ENCODE measurements at places on chromosomes 3 and 15.

- no peak for DNase-seq
Measured at GRCh38 chr3:31653464-31653863, 120.7 kb downstream of the STT3B start.

DNA sequence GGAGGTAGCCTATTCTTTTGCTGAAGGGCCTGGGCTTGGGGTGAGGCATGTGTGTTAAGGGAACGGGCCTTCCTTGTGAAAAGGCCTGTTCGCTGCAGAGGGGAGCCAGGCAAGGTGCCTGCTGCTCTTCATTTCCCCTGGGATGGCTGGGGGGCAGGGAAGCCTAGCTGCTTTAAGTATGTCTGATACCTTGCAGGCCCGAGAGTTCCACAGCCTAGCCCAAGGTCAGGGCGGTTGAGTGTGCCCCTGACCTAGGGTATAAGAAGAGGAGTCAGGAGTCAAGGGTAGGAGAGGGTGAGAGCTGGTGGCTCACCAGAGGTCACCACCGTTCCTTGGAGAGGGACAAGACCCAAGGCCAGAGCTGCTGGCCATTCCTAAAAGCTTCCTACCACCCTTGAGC lies 46.6 kb downstream of the UMPS start:
- DNase-seq: no peak

GRCh38 chr15:57680021-57680420 lies 26.5 kb upstream of the POLR2M start:
- no peak for DNase-seq

DNA sequence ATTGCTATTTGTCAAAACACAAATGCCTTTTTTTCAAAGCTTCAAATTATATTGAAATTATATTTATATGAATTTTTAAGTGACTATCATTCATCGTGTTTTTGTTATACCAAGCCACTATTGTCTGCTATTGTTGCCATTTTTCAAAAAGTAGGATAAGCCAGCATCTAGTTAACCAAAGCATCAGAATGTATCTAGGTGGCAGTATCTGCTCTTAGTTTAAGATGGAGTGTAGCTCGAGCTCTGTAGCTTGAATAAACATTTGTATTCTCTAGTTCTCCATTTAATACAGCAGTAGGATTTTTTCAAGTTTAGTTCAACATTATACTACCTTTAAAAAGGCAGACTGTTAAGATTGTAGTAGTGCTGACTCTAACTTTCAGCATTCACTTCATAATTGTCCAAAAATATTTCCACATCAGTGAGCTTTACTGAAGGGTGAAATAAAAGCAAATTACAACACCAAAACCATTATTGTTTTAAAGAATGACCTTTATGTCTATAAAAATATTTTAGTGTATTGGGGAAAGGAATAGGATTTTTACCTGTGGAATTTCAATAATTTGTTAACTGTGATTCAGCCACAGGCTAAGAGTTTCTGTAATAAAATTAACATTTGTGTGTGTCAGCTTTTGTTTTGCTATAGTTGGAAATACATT lies 19.6 kb upstream of the C15orf61 start:
- DNase-seq: no peak

GRCh38 chr15:83436513-83437158 lies 10.5 kb upstream of the SH3GL3 start:
- DNase-seq: no peak

DNA sequence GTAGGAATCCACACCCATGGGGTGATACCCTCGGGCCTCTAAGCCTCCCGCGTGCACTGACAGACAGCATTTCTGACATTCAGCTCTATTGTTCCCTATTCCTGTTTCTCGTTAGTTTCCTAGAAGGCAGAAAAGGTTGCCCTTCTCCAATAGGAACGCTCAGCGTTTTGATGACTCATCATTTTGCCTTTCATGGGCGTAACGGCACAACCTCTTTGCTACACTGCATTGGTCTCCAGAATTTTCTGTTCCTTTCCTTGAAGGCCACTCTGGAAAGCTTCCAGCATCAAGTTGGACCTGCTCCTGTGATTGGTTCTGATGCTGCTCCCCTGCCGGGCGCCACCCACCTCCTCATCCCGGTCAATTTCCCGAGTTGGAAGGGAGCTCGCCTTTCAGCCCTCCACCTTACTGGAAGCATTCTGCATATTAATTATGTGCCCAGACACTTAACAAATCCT lies 13.0 kb upstream of the TNK2 start:
- no peak for DNase-seq

DNA sequence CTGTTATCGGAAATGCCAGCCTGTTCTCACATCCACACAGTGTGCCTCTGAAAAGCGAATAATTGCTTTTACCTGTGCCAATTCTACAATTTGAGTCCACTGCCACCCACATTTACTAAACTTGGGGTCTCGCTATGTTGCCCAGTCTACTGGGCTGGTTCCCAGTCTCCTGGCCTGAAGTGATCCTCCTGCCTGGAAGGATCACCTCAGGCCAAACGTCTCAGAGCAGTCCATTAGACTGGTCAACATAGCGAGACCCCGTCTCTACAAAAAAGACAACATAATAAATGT lies 827 bp upstream of the INO80 start:
- DNase-seq: no peak

DNA sequence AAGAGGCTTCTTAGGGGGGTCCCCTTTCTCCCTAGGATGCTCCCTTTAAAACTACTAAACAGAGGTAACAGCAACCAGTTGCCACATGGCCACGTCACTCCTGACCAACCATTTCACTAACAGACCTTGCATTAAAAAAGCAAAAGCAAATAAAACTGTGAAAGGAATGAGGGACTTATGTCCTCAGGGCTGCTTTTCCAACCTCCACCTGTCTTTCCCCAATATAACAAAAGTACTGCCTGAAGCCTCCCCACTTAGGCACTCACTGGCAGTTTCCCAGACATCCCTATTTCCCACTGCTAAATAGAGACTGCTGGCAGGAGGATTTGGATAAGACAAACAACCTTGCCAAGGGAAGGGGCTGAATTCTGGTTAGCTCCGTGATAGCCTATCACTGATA lies 130.3 kb downstream of the ATP8B4 start:
- DNase-seq: no peak

DNA sequence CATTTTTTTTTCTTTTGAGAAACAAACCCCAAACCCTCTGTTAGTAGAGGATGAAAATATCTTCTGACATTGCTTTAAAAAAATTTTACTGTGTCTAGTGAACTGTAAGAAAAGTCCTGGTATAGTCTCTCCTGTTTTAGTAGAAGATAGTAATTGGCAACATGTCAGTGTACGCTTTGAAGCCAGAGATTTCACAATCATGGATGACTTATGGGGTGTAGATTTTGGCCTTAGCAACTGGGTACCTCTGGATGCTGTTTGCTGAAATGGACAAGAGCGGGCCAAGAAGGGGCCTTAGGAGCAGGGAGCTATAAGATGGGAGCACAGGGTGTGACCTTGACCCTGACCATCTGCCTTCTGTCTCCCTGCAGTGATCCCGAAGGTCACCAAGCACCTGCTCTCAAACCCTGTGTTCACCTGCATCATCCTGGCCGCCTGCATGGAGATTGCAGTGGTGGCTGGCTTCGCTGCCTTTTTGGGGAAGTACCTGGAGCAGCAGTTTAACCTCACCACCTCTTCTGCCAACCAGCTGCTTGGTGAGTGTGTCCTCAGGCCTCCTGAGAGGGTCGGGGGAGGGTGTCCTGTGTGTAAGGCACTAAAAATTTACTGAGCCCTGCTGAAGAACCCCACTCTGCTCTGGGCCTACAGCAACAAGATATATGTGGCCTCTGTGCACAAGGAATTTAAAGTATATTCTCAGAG lies 266.7 kb downstream of the SLCO3A1 start:
- DNase-seq: no peak

- no peak for DNase-seq
Measured at GRCh38 chr3:42023380-42023779, 61.5 kb upstream of the ULK4 start.

- no peak for DNase-seq
Measured at GRCh38 chr15:48825075-48825474, 14.2 kb upstream of the CEP152 start.

- DNase-seq: no peak
Measured at GRCh38 chr15:70071799-70072198, 25.9 kb downstream of the TLE3 start.

GRCh38 chr3:142846779-142847577 lies 41.9 kb downstream of the PCOLCE2 start:
- DNase-seq: no peak

GRCh38 chr3:81726735-81727134 lies 34.7 kb downstream of the GBE1 start:
- DNase-seq: no peak

GRCh38 chr3:128971421-128972100 lies 22.3 kb downstream of the CFAP92 start:
- no peak for DNase-seq

- no peak for DNase-seq
Measured at GRCh38 chr3:111972891-111973290, 5.9 kb upstream of the ABHD10 start.

DNA sequence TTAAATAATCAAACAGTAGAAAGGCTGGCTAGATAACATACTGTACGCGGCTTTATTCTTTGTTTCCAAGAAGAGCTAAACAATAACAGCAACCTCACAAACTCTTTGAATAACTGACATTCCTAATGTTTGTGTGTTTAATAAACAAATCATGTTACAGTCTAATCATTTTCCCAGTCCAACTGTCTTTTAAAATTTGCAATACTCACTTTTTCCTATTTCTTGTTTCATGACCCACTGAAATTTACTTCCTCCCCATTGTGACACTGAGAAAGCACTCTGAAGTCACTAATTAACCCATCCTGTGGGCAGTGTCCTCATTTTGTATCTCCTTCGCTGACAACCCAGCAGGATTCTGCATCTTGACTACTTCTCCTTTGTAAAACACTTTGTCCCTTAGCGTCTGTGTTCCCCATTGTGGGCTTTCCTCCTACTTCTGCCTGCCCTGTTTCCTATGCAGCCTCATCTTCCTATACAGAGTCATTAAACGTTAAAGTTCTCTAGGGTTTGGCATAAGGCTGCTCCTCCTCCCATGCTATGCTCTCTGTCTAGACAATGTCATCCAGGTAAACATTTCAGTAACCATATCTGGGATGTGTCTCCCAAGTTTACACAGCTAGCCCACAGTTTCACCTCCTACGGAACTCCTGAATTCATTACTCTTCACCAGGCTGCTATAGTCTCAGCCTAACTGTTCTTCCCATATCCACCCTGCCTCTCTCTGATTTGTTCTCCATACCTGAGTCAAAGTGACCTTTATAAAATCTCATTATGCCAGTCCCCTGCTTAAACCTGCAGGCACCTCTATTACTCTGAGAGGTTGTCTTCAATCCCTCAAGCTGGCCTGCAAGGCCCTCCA lies 148.9 kb downstream of the GREM1 start:
- DNase-seq: no peak

GRCh38 chr3:71940486-71940885 lies 155.5 kb upstream of the PROK2 start:
- no peak for DNase-seq

DNA sequence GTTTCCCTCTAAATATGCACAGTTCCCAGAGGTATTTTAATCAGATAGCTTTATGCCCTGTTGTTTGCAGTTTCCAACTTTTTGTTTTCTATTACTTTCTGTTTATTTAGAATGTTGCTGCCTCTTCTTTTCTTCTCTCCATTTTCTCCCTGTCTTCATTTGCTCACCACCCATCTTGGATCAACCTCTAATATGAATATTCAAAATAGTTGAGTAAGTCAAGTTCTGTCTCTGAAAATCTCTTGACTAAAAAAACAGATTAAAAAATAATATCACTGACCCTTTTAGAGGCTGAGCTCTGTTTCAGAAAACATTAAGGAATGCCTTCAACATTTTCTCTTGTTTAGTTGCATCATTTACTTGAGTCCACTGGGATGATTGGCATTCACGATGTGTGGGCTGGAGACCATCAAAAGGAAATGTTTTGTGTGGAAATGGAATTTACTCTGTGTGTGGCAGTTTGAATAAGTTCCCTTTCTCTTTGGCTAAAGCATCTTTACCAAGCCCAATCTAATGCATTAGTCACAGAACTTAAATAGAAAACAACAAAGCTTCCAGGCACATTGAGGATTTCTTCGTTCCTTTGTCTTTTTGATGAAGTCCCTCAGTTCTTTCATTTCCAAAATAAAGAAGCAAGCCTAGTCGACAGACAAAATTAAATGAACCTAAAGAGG lies 633.9 kb upstream of the TGFBR2 start:
- DNase-seq: no peak

GRCh38 chr3:140630866-140631265 lies 47.0 kb upstream of the TRIM42 start:
- DNase-seq: no peak

GRCh38 chr3:41002104-41002503 lies 197.2 kb upstream of the CTNNB1 start:
- no peak for DNase-seq

DNA sequence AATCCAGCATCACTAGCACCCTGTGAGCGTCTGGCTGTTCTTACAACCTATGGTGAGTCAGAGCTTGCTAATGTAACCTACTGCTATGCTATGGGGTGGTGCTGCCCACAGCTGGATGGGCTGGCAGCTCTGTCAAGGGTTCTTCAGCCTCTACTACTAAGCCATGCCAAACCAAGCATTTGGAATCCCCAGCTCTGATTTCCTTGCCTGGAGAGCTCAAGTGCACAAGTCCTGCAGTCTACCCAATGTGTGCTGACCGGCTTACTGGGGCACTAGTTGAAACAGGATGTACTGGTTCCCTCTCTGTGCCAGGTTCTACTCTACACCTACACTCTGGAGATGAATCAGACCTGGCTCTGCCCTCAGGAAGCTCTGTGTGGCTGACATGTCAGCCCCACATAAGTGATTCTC lies 4.2 kb downstream of the TEX264 start:
- no peak for DNase-seq

DNA sequence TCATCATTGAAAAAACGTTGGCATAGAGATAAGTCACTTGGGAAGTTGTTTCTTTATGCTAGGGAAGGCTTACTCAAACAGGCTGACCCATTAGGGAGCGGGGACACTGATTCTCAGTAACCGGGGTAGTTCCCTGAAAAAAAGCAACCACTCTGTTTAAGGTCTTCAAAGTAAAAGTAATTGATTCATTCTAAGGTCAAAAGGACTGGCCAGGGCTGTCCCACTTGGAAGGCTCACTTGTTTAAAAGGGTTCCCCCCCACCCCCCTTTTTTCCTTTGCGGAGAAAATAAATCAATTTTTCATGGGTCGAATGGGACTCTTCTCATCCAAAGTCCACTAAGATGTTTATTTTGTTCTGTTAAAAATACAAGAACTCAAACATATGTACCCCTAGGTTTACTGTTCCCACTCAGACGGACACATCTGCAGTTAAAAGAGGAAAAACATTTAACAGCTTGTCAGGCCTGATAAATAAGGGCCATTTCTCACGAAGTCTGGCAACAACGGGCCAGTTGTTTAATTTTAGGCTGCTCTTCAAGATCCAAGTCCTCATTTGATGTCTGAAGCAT lies 53.0 kb downstream of the ARHGEF3 start:
- DNase-seq: no peak

GRCh38 chr15:56393277-56393676 lies 28.1 kb downstream of the TEX9 start:
- DNase-seq: no peak

All from stimulated activated CD8-positive, alpha-beta memory T cell treated with anti-CD3 and anti-CD28 coated beads, Interleukin-2, amount 100 ng/mL, for 1 hour (primary cell).